Left renal cortex interstitium (tissue), 4 donors: ENCODE measurements at places on chromosomes 11 and 22.

- no peak for DNase-seq
Observed at GRCh38 chr22:39723899-39724351, 153.4 kb downstream of the CACNA1I start.

DNA sequence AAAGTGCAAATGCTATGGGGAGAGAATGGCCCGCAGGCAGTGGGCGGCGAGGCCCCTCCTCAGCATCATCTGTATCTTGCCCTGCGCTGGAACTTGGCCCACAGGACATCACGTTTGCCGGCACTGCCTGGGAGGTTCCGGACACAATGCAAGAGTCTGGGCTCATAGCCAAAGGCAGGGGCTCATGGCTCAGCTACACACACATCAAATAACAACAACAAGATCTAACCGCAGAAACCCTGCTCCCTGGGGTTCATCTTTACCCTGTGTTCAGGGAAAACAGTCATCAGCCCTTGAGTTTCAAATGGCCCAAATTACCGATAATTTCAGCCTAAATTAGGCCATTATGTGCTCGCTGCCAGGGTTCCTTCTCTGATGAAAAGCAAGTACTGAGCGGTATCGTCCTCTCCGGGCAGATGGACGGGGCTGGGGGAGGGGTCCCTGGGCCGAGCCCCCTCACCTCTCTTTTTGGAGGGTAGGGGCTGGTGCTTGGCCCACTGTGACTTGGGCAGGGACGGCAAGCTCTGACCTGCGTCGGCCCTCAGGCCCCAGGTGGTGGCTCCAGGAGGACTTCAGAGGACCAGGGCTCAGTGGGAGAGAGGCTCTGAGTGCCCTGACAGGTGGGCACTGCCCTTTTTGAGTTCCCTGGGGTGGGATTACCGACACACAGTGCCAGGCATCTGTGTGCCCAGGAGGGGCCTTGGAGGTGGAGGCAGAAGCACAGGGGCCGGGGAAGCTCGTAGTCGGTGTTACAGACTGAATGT, 25.0 kb upstream of the GAL start:
- DNase-seq, result peak; percentile 26

- DNase-seq, result no peak
Observed at GRCh38 chr11:9720290-9720630, 56.4 kb downstream of the SWAP70 start.

DNA sequence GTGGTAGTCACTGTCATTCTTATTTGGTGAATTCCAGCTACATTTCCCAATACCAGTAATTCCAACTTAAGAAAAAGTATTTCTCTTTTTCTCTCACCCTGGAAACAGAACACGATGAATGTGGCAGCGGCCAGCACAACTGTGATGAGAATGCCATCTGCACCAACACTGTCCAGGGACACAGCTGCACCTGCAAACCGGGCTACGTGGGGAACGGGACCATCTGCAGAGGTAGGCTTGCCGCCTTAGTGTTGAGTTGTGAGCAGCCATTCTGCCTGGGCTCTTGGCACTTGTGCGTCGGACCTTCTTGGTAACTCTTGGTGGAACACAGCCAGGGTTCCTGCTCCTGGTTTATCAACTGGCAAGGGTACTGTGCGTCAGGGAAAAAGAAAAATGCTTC, 559.8 kb downstream of the NELL1 start:
- no peak for DNase-seq

- no peak for DNase-seq
Observed at GRCh38 chr11:40032331-40032730, 1427.1 kb downstream of the LRRC4C start.

- DNase-seq, result no peak
Observed at GRCh38 chr11:29317694-29318093, 699.1 kb downstream of the KCNA4 start.

DNA sequence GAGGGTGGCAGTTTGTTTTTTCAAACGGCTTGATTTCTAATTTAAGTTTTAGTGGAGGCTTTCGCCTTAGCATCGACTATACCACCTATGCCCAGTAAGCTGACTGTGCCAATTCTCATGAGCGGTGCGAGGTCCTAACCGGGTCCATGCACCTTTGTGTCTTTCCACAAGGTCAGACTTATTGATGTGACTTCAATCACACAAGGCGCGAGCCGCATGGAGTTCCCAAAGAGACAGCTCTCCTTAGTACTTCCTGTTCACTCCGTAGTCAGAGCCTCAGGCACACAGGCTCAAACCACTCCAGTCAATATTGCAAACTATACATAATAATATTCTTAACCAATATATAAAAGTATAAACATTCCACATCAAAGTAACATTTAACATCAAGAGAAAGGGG, 18.2 kb downstream of the ST14 start:
- no peak for DNase-seq

- DNase-seq, result no peak
Observed at GRCh38 chr11:104036588-104036987, at the start of gene DDI1. TSS of gene DDI1 (plus strand) at chr11:104036640. CDS start at chr11:104036823, 183 bp downstream.

DNA sequence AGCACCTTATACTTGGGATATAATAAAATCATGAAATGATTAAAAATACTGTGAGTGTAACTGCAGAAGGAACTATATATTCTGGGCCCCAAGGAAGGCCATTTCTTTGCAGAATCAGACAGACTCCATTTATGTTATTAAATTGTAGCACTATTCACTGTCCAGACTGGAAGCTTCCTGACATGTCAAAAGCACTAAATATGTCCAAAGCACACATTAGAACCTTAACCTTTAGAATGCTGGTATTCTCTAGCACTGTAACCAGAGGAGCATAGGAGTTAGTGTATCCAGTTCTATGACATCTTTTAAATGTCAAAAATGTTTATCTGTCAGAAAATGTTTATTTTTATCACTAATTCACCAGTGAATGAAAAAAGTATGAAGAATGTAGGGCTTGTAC, 246.9 kb downstream of the CADM1 start:
- no peak for DNase-seq

DNA sequence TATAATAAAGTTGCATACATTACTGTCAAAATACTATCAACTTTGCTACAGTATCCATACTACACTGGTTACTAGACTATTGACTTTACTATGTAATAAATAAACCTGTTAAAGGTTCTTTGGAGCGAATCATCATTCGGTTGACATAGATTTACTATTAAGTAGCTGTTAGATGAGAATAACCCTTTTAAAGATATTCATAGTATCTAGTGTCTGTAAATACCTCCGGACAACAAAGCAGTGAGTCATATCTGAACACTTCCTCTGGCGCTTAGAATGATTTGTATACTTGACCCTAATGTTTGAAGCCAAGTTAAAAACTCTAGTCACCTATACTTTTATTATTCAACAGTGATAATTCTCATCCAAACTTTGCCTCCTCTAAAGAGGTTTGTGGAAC, 84.7 kb downstream of the MSANTD4 start:
- DNase-seq, result no peak

DNA sequence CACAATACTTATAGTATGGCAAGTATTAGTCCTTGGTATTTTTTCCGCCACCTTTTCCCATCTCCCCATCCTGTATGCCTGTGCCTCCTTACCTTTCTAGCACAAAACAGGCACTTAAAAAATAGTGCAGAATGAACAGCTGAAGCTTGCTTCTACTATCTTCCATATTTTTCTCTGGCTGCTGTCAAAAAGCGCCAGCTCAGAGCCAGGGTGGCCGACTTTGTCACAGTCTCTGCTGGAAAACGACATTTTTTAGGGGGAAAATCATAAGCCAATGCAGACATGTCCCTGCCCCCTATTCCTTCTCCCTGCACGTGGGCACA, 26.5 kb upstream of the ROBO3 start:
- DNase-seq, result no peak

GRCh38 chr22:39808081-39808480, 85.5 kb downstream of the ENTHD1 start:
- DNase-seq, result no peak

- no peak for DNase-seq
Observed at GRCh38 chr11:64742889-64743590, 902 bp downstream of the RASGRP2 start.

DNA sequence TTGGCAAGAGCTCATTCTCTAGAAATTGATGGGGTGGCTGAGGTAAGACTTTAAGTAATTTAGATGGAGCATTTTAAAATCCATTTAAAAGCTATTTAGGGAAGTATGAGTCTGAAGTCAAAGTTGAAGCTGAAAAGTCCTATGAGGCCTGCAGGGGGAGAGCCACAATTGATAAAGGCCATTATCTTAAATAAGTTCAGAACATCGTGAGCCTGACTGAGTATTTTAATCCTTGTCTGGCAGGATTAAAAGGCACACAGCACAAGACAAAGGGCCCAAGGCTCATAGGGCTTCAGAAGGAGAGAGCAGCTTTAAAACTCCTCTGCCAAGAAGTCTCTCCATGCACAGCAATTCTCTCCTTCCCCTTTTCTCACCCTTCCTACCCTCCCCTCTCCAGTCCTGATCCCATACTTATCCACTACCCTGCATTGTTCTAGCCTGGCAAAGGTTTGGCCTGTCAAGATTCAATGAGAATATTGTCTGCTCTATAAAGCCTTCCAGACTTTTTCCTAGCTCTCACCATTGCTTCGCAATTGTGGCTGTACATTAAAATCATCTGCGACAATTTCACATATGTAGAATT, 1312.9 kb downstream of the FAM181B start:
- DNase-seq, result no peak

GRCh38 chr11:116927163-116927974, 89.9 kb upstream of the APOA1 start:
- no peak for DNase-seq

GRCh38 chr22:45890351-45890635, 86.7 kb downstream of the WNT7B start:
- DNase-seq, result no peak

GRCh38 chr11:86390487-86390886, 15.8 kb downstream of the CCDC81 start:
- DNase-seq, result no peak

DNA sequence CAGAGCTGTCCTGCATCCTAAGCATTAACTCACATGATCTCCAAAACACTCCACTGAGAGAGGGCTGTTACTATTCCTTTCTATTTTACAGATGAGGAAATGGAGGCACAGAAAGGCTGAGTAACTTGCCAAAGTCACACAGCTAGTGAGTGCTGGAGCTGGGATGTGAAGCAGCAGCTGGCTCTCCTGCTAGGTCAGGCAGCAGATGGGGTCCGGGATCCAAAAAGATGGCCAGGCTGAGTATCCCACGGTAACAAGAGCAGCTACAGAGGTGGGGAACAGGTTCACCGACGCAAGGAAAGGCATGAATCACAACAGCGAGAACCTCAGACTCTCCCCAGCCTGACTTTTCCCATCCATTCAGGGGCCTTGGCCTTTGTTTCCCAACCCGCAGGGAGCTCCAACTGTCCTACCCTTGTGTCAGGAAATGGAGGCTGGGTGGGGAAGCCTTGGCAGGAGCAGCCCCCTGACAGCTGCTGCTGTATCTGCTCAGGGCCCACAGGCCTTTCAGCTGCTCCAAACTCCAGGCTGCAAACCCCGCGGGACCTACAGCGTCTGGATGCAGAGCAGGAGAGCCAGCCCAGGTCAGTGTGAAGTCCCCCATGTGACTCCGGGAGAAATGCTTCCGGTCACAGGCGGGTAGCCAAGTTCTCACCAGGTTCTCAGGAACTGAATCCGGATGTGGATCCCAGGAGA, 29.5 kb downstream of the DKK3 start:
- DNase-seq, result no peak

- no peak for DNase-seq
Observed at GRCh38 chr22:19720150-19720827, 3.0 kb upstream of the GP1BB start.

GRCh38 chr11:3058753-3059664, 1.8 kb upstream of the CARS1 start:
- DNase-seq, result no peak

DNA sequence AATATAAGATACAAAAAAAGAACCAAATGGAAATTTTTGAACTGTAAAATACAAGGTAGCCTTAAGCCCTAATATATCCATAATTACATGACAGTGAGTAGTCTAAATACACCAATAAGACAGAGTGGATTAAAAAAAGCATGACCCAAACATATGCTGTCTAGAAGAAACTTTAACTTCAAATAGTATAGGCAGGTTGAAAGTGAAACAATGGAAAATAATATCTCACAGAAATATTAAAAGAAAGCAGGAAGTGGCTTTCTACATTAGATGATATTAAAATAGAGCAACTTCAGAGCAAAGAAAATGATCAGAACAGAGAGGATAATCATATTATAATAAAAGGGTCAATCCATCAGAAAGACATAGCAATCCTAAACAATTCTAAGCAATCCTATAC, 21.8 kb downstream of the DCUN1D5 start:
- DNase-seq, result no peak

GRCh38 chr11:76256448-76256847, 50.1 kb upstream of the WNT11 start:
- DNase-seq, result no peak

DNA sequence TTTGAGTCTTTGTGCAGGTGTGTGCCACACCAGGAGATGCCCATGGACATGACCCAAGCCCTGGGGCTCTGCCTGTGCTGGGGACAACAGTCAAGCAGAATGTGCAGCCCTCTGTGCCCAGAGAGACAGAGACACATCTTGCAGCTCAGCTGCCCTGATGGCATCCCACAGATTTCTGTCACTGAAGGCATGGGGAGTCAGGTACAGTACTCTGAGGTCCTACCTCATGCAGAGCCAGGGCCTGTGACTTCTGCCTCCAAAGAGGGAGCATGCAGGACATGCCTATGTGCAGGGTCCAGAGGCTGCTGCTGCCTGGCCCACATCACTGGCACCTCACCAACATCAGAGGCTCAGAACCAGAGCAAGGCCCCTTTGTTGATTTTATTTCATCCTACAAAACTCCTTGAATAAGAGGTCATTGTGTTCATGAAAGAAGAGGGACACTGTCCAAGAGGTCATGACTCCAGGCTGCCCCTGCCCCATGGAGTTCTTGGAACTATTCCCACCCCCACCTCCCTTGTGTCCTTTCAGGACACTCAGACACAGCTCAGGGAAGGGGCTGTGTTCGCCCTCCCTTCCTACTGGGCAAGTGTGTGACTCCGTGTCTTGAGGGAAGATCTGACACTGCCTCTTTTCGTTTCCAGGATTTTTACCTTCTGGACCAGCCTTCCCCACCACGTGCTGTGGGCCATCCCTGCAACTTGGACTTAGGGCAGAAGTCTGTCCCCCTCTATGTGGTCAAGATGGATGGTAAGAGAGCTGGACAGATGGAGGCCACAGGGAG, 62.3 kb downstream of the BTG4 start:
- no peak for DNase-seq

DNA sequence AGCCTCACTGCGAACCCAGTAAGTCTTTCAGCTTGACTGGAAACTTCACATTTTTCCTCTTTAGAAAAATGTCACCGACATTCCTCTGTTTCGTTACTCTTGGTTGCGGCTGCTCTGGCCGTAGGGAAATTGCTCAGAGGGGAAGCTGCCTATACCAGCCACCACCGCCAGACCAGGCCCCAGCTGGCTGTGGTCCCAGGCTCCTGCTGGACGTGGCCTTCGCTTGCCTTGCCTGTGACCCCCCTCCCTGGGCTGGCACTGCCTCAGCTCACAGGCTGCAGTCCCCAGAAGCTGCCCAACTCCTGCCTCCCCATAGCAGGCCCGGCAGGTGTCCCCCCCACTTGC, 197.8 kb downstream of the MN1 start:
- DNase-seq, result no peak

- DNase-seq, result no peak
Observed at GRCh38 chr11:120021978-120022377, 115.9 kb downstream of the TRIM29 start.

GRCh38 chr11:115127790-115128189, 376.4 kb downstream of the CADM1 start:
- DNase-seq, result no peak
